CD4-positive, alpha-beta memory T cell (primary cell): ENCODE measurements at places on chromosomes 16 and 17.

DNA sequence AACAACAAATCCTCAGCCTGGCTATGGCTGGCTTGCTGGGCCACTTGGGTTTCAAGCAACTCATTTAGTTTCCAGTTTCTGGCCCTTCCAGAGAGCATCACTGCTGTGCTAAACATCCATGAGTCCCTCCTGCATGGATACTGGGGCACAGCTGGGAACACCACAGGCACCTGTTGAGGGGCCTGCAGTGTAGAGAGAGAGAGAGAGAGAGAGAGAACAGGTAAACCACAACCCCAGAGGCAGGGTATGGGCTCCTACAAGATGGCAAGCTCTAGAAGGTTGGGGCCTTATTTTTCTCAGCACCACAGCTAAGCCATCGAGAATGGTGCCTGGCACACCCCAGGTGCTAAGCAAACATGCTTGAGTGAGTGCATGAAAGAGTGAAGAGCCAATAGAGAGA, 120.3 kb downstream of the RBFOX3 start:
- no peak overlapping the region for H3K4me3 ChIP-seq
- DNase-seq, result no peak
- no peaks in the 10 kb centered on the region for H3K36me3 ChIP-seq
- H3K27ac ChIP-seq, result no peak overlapping the region
- H3K4me1 ChIP-seq, result no peaks in the 10 kb centered on the region

DNA sequence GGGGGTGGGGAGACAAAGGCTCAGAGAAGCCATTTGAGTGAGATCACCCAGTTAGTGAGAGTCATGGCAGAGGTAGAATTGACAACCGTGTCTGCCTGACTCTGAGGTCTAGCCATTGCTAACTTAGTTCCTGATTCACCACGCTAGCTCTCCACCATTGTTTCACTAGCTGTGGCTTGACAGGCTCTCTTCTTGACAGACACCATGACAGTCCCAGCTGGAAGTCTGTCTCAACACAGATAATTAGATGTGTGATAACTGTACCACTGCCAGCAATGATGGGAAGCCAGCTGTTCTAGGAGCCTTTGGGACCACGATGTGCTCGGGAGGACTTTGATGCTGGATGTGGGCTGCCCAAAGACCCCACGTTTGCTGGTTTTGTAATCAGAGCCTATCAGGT, 170.5 kb upstream of the CACNG3 start:
- H3K27ac ChIP-seq, result no peak overlapping the region
- H3K27me3 ChIP-seq, result no peaks in the 10 kb centered on the region
- no peak overlapping the region for H3K4me3 ChIP-seq
- no peak for DNase-seq

DNA sequence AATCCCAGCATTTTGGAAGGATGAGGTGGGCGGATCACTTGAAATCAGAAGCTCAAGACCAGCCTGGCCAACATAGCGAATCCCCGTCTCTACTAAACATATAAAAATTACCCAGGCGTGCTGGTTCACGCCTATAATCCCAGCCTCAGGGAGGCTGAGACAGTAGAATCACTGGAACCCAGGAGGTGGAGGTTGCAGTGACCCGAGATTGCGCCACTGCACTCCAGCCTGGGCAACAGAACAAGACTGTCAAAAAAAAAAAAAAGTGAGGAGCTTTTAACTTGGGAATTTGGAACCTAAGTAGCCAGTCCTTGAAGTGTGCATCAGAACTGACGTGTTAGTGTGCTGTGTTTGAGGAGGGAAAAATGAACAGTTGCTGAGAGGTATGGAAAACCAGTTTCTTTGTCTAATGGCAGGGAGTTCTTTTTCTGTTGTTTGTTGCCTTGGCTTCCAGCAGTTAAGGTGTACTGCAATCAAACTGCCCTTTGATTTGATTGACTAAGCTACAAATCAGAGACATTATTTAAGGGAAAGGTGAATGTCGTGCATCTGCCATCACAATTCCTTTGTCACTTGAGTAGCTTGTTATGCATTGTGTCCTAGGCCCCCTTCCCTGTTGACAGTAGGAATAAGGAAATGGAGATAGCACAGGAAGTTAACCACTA, 8.6 kb upstream of the DUSP14 start:
- no peak overlapping the region for H3K27ac ChIP-seq
- no peak for DNase-seq
- H3K27me3 ChIP-seq, result no peaks in the 10 kb centered on the region
- H3K4me1 ChIP-seq, result no peaks in the 10 kb centered on the region

DNA sequence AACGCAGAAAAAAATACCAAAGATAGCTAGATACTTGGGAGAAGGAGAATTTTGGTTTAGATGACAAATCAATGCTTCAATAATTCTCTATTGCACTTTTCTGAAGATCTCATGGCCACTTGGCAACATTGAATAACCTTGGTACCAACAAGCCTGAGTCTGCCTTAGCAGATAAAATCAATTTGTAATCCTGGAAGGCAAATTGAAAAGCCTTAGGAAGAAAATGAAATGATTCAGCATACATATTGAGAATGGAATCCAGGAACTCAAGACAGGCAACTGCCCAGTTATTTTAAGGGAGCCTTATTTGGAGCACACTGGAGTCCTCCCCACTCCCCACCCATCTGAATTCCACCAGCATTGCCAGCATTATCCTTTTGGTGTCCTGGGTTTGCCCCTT, 109.3 kb upstream of the SOX9 start:
- no peaks in the 10 kb centered on the region for H3K27me3 ChIP-seq
- no peak overlapping the region for H3K4me3 ChIP-seq
- no peaks in the 10 kb centered on the region for H3K36me3 ChIP-seq

DNA sequence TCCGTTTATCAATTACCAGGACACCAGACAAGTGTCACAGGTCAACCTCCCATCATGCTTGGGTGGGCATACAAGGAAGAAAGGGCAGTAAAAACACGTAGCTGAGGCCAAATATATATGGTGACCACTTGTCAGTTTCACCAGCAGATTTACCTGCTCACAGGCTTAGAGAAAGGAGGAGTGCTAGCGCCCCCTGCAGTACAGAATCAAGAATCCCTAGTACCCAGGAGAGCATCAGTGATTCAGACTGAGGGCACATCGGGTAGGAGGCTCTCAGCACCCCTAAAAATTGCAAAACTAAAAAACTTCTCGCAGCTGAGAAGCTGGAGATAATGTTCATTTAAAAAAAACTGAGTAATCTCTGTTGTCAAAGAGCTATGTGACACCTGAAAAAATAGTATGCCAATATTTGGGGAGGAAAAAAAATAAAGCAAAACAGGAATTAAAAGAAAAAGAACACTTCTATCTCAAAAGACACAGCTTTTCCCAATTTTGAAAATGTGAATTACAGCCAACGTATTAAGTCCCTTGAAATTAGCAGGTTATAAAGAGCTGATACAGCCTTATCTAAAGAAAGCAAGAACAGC, 21.2 kb upstream of the MON1B start:
- no peak overlapping the region for H3K27ac ChIP-seq
- DNase-seq, result peak; percentile 12
- no peaks in the 10 kb centered on the region for H3K36me3 ChIP-seq
- no peaks in the 10 kb centered on the region for H3K4me1 ChIP-seq

GRCh38 chr16:4339909-4340308, 11.2 kb downstream of the PAM16 start:
- peaks cover 9% of the 10 kb centered on the region for H3K36me3 ChIP-seq
- no peaks in the 10 kb centered on the region for H3K4me1 ChIP-seq
- no peaks in the 10 kb centered on the region for H3K27me3 ChIP-seq

- no peak overlapping the region for H3K27ac ChIP-seq
- peaks cover 16% of the 10 kb centered on the region for H3K4me1 ChIP-seq
- no peak for DNase-seq
- H3K36me3 ChIP-seq, result peaks cover under 1% of the 10 kb centered on the region
These were observed 11.3 kb downstream of the LMF1 start for GRCh38 chr16:959232-960040.

GRCh38 chr16:83051451-83051850, 424.7 kb downstream of the CDH13 start:
- no peaks in the 10 kb centered on the region for H3K27me3 ChIP-seq
- no peaks in the 10 kb centered on the region for H3K36me3 ChIP-seq
- no peak overlapping the region for H3K27ac ChIP-seq

DNA sequence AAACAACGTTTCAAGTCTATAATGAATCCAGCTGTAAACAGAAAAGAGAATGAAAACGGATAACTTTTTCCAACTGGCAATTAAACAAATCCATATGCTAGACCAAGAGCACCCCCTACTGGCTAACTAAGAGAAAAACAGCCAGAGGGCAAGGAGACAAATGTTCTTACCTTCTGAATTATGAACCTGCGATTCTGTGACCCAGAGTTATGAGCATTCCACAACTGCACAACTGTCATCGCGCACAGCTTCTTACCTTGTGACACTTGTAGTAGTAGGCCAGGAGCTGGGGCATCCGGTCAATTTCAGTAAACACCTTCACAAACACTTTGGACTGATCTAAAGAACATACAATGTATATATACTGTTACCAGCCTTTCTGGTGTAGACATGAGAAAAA, 18.6 kb downstream of the COG7 start:
- no peak overlapping the region for H3K27ac ChIP-seq
- H3K4me1 ChIP-seq, result peaks cover 4% of the 10 kb centered on the region
- H3K4me3 ChIP-seq, result no peak overlapping the region
- peaks cover 17% of the 10 kb centered on the region for H3K36me3 ChIP-seq

GRCh38 chr17:81831563-81831956, 1.5 kb downstream of the MCRIP1 start:
- no peaks in the 10 kb centered on the region for H3K36me3 ChIP-seq
- peak overlapping the region; percentile 50 for H3K4me3 ChIP-seq
- H3K27me3 ChIP-seq, result no peaks in the 10 kb centered on the region
- no peak for DNase-seq

DNA sequence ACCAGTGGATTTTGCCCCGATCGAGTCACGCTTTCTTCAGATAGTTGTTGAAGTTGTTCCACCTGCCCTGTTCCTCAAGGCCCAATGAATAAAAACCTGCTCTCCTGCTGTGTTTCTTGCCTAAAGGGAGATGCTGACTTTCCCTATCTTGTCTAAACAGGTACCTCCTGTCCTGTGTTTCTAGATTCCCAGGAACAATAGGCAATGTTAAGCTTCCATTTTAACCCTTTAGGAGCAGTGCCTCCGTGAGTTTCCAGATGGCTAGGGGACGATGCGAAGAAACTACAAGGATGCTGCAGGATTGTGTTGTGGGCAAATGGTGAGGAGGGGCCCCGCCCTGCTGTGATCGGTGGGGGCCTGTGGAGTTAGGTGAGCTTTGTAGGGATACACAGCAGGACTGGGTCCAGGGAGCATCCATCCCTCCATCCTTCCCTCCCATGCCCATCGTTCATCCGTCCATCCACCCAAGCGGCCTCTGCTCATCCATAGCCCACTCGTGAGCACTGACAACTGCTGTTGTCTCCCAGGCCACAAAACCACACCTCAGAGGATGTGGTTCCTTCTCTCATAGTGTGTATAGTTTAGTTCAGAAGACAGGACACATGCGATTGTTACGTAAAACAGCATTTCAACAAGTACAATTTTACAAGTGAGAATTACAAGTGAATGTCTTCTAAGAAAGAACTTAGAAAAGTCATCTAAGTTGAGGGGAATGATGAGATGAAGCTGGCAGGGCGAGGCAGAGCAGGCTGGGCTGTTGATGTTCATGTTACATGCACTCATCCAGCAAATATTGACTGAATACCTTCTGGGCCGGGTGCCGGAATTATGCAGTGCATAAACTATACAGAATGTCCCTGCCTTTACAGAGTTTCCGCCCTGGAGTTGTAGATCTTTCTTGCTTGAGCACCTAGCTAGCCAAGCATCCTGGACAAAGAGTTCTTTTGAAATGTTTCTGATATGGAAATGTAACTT, 5.2 kb downstream of the ARSG start:
- DNase-seq, result peak; percentile 85
- no peaks in the 10 kb centered on the region for H3K27me3 ChIP-seq
- no peaks in the 10 kb centered on the region for H3K36me3 ChIP-seq
- no peak overlapping the region for H3K4me3 ChIP-seq
- H3K4me1 ChIP-seq, result peaks cover 66% of the 10 kb centered on the region

DNA sequence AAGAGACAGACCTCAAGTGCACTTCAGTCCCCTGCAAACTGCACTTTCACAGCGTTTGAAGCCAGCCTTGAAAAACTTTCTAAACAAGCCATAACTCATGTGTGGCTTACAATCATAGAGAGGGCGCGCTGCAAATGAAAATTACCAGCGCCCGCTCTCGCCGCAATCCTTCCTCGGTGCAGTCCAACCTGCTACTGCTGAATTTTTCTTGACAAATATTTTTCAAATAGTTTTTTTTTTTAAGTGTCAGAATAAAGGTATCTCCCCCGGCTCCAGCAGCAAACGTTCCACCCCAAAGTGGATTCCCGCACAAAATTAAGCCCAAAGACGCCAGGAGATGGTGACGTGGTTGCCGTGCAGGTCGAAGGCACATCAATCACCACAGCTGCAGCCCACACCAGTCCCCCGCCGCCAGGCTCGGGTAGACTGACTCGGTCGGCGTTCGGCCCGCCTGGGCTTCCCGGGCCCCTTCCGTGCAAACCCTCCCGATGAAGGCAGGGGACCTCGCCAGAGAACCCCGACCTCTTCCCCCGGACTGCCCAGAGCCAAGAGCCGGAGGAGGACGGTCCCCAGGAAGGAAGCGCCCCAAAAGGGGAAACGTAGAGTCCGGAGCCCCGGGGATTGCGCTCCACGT, 630 bp downstream of the GRB2 start:
- peak; percentile 71 for DNase-seq
- no peaks in the 10 kb centered on the region for H3K36me3 ChIP-seq
- no peaks in the 10 kb centered on the region for H3K27me3 ChIP-seq
- H3K27ac ChIP-seq, result peak overlapping the region; percentile 89
- H3K4me1 ChIP-seq, result peaks cover 50% of the 10 kb centered on the region
- H3K4me3 ChIP-seq, result peak overlapping the region; percentile 92

DNA sequence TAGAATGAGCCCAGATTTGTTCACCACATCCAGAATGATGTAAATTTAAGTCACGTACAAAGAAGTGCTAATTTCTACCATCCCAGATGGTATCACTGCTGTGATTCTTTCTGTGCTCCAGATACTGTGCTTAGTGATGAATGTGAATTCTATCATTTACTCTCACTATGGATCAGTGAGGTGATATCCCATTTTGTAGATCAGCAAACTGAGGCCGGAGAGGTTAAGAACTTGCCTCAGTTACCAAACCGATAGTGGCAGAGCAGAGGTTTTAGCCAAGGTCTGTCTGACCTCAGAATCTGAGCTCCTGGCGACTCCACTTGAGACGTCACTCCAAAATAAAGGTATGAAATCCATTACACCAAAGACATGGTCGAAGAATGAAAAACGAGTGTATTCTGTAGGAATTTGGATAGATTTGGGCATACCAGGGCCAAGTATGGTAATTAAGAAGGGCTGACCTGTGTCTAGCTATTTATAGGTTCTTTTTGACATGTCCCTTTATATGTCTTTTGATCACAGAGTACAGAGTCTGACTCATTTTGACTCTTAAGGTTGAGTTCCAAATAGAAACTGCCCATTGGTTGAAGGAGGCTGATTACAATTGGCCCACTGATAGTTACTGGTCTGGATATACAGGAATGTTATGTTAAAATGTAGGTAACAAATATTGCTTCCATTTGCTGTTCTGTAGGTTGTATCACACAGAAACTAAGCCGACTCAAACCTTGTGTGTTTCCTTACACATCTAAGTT, 10.0 kb downstream of the MAP2K6 start:
- H3K4me3 ChIP-seq, result no peak overlapping the region
- no peak for DNase-seq
- H3K27ac ChIP-seq, result no peak overlapping the region
- peaks cover 13% of the 10 kb centered on the region for H3K4me1 ChIP-seq
- H3K36me3 ChIP-seq, result no peaks in the 10 kb centered on the region

- no peaks in the 10 kb centered on the region for H3K36me3 ChIP-seq
- H3K4me1 ChIP-seq, result no peaks in the 10 kb centered on the region
- no peaks in the 10 kb centered on the region for H3K27me3 ChIP-seq
- H3K4me3 ChIP-seq, result no peak overlapping the region
- no peak for DNase-seq
These were observed 82.6 kb downstream of the IRX3 start for GRCh38 chr16:54203851-54204505.
